HS-5 (cell line): ENCODE measurements at places on chromosomes 2 and 18.
A peak's percentile ranks its signal among the peaks of the same experiment; 100 is the strongest.

- no peak for DNase-seq
Measured at GRCh38 chr2:43274055-43274454, 47.6 kb upstream of the ZFP36L2 start.

GRCh38 chr2:197498235-197498936 lies 1.3 kb downstream of the HSPD1 start:
- no peak for DNase-seq

- DNase-seq = no peak
Measured at GRCh38 chr2:81645745-81646301, 1341.3 kb upstream of the LRRTM1 start.

- DNase-seq = peak; percentile 58
Measured at GRCh38 chr2:241344925-241345651, 11.0 kb upstream of the FARP2 start.

GRCh38 chr2:40103590-40103989 lies 324.5 kb upstream of the THUMPD2 start:
- peak; percentile 74 for DNase-seq

DNA sequence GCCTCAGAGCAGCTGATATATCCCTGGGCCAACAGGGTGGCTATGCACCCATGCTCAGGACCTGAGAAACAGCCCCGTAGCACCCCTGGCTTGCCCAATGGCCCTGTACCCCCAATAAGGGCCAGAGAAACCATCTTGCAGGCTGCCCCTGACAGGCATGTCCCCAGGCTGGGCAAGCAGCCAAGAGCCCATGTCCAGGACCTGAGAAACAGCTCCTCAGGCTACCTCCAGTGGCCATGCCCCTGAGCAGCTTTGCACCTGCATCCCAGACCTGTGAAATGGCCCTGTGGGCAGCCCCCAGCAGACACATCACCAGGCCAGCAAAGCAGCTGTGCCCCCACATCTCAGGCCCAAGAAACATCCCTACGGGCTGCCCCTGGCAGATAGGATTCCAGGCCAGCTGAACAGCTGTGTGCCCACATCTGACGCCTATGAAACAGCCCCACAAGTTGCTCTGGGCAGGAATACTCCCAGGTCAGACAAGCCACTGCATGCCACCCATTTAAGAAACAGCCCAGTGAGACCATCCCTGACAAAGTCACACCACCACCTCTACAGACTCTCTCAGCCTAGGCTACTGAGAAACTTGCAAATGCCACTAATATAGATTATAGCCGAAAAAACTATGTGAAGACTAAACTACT lies 84.1 kb downstream of the TMEM237 start:
- no peak for DNase-seq

- no peak for DNase-seq
Measured at GRCh38 chr2:60998628-60999545, 18.6 kb upstream of the PEX13 start.

DNA sequence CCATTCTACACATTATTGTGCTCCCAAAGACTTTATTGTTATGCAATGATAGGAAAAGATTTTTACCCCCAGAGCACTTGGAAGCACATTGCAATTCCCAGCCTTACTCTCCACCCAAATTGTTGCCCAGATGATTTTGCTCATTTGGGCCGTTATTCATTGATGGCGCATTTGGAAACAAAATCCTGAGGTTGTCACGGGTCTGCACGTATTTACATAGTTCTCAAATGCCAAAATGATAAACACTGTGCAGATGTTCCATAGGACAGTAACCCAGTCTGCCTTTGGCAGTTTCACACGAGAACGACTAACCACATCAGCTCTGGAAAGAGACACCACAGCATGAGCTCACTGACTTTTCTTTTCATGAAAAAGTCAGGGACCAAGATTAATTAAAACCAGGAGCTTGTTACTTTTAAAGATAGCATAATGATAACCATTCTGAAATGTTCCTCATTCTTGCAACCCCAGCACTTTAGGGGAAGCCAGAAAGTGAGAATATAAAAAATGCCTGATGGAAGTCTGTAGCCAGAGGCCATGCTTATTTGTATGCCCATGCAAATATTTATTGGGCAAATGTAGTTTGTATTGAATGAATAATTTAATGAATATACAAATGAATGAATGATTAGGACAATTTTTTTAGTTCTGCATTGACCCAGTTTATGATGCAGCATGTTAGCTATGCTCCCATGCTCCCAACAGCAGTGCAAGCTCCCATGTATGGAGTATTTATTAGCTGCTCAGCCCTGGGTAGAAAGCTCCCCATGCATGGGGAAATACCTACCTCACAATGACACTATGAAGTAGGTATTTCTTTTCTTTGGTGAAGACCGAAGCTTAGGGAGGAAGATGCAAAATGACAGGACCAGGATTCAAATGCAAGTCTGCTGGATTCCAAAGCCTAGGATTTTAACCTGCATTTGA lies 84.6 kb downstream of the MAIP1 start:
- DNase-seq = peak; percentile 76

DNA sequence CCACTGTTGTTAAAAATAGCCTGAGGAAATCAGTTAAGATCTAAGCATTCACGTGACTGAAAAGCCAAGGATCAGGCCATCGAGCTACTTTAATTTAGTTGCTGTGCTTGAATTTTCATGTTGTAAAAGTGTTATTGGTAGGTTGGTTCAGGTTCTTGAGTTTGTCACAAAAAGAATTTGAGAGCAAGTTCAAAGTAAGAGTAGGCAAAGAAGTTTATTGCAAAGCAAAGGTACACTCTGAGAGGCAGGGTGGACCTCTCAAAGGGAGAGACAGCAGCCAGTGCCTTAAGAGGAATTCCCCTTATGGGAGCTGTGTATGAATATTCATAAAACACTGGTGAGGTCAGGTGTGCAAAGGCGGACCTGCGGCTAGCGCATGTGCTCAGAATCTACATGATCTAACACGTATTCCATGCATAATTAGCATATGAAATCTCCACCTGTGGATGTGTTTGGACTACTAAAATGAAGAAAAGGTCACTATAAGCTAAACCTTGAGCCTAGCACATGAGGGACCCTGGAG lies 236.5 kb downstream of the NDUFA10 start:
- no peak for DNase-seq

GRCh38 chr2:68908392-68908970 lies 37.3 kb upstream of the BMP10 start:
- peak; percentile 35 for DNase-seq

GRCh38 chr2:220959391-220959802 lies 612.7 kb downstream of the EPHA4 start:
- no peak for DNase-seq

DNA sequence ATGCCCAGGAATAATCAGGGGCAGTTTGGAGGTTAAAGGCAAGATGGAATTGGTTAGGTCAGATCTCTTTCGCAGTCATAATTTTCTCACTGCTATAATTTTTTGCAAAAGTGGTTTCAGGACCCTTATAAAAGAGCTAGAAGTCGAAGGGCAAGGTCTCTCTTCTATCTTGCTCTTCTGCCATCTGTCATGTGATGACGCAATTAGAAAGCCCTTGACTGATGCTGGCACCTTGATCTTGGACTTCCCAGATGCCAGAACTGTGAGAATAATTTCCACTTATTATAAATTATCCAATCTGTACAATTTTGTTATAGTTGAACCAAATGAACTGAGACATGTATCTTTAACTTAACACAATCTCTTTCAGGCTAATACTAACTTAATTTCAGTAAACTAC lies 6.3 kb upstream of the RALBP1 start:
- DNase-seq = no peak

DNA sequence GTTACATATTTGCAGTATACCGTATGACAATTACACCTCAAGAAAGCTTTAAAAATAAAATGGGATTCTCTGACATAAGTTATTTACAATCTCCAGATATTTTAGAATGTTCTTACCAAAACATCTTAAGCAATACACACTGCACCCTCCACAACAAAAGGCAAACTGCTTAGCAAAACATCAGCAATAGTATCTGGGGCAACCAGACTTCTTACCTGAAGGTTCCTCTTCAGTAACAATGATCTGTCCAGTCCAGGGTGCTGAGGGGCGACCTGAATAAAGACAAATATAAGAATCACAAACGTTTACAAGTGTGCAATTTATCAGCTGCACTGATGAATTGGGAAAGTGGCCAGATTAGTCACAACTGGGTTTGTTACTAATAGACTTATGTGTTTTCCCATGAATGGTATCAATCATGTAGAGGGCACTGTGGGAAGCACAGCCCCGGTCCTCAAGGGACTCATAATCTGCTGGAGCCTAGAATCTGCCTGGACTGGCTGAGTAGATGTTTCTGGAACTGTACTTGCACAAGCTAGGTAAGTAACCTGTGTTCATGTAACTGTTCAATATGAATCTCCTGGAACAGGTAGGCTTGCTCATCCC lies 70.7 kb downstream of the MYOM1 start:
- DNase-seq = peak; percentile 11

DNA sequence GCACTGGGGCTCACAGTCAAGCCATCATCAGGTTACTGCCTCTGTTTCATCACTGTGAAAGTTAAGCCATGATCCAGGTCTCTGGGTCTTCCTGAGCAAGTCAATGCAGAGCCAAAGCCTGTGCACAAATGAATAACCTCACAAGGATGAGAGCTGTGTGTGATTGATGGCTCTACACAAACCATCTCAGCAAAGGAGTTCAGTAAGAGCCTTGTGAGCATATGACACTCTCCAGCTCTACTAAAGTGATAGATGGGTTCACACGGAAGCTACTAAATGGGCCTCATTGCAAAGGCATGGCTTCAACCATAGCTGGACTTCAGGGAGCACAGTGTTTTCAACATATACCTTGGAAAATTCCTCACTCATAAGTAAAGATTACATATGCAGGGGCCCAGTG lies 101.5 kb downstream of the AFF3 start:
- no peak for DNase-seq

GRCh38 chr2:128308284-128308731 lies 10.4 kb downstream of the HS6ST1 start:
- DNase-seq = no peak

- no peak for DNase-seq
Measured at GRCh38 chr2:11377928-11378545, 33.6 kb upstream of the ROCK2 start.

DNA sequence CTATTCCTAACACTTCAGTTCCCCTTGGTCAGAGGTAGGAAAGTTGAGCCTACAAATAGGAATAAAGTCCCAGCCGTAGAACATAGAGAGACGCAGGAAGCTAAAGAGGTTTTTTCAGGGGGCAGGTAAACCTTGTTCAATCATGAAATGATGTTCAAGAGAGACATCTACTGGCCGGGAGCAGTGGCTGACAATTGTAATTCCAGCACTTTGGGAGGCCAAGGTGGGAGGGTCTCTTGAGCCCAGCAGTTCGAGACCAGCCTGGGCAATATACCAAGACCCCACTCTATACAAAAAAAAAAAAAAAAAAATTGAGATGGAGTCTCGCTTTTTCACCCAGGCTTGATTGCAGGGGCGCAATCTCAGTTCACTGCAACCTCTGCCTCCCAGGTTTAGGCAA lies 66.7 kb upstream of the DNAJC10 start:
- no peak for DNase-seq

- DNase-seq = no peak
Measured at GRCh38 chr2:225272173-225272572, 127.3 kb upstream of the NYAP2 start.

DNA sequence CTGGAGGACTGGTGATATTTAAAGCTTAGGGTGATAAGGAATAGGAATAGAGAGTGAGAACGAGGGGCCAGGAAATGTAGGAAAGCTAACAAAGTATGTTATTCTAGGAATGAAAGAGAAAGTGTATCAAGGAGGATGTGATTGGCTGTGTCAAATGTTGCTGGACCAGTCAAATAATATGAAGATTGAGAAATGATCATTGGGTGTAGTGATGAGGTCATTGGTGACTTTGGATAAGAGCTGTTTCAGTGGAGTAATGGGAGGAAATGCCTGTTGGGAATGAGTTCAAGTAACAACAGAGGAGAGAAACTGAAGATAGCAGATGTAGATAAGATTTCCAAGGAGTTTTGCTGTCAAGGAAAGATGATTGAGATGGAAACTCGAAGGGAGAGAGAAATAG lies 74.4 kb downstream of the UBE2E3 start:
- no peak for DNase-seq
